ENCODE measurements at places on chromosomes 16 and 17.

GRCh38 chr16:57379579-57379978 lies 7.3 kb downstream of the CX3CL1 start:
- DNase-seq, result no peak

DNA sequence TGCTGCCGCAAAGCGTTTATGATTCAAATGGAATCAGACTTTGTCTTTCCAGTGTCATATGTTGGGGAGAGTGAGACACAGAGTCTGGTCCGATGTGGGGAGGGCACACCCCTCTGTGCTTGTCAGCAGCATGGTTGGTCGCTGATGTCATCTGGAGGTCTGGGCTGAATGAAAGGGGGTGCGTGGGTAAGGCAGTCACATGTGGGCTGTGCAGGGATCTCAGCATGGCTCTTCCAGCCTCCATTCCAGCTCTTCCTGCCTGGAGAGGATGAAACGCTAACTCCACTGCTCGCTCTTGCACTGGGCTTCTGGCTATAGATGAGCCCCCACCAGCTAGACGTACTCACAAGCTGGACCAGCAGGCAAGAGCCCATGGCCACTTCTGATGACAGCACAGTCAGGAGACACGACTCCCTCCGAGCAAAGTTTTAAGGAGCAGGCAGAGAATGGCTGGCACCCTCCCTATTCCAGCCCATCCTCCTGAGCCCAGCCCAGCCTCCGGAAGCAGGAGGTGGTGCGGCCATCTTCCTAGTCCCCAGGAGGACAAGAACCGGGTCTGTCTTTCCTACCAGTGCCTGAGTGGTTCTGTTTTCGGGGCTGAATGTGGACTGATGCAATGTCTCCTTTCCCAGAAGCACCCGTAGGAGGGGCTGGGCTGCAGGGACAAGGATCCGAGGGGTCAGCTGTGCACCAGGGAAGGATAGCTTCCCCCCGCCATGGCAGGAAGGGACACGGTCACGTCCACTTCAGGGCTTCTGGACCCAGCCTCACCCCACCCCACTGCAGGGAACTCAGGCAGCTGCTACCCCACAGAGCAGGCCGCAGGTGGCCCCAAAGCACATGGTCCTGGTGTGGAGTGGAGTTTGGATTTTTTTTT lies 41.5 kb upstream of the CBFA2T3 start:
- DNase-seq, result no peak

- no peak for DNase-seq
Measured at GRCh38 chr16:56438038-56438437, 12.7 kb upstream of the AMFR start.

- DNase-seq, result no peak
Measured at GRCh38 chr17:79097226-79098055, 22.8 kb downstream of the ENGASE start.

DNA sequence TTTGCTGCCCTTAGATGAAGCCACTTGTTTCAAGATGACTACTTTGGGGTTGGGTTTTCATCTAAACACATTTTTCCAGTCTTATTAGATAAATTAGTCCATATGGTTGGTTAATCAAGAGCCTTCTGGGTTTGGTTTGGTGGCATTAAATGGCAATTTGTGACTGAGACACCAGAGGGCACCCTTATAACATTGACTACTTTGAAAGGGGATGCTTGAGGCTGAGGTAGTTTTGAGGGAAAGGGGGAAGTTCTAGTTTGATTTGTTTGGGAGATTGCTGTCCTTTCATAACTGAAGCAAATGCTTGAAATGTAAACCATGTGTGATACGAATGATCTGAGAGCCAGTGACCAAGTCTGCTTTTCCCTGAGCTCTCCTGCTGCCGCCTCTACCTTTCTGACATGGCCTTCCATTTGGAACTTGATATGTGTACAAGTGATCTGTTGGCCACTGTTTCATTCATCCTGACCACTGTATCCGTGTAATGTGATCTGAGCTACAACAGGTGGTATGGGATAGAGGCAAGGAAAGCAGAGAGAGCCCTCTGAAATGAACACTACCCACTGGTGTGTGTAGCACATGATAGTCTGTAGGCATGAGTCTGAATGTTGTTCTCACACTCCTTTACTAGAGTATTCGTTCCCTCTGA lies 5.8 kb upstream of the RARA start:
- no peak for DNase-seq

DNA sequence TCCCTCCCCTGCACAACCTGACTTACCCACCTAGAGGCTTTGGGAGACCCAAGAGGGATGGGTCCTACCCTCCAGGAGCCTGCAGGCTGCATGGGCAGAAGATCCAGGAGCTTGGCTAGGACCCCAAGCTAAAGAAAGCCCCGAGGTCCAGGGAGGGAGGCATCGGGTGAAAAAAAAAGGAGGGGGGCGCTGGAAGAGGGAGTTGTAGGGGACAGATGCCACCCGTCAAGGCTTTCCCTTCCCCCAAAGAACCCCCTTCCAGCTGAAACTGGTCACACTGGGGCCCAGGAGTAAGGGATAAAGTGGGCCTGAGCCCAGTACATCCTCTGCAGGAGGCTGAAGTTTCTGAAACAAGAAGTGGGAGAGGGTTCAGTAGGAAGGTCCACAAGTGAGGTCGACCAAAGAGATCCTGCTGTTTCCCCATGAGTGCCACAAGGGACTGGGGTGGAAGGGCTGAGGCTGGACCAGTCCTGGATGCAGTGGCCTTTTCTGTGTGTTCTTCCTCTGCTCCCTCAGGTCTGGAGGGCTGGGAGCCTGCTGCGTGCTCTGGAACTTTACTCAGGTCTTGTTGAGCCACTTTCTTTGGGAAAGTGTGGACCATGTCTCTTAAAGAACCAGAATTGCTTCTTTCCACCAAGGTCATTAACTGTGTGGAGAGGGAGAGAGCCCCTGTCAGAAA lies 14.2 kb upstream of the CBFB start:
- DNase-seq, result no peak

DNA sequence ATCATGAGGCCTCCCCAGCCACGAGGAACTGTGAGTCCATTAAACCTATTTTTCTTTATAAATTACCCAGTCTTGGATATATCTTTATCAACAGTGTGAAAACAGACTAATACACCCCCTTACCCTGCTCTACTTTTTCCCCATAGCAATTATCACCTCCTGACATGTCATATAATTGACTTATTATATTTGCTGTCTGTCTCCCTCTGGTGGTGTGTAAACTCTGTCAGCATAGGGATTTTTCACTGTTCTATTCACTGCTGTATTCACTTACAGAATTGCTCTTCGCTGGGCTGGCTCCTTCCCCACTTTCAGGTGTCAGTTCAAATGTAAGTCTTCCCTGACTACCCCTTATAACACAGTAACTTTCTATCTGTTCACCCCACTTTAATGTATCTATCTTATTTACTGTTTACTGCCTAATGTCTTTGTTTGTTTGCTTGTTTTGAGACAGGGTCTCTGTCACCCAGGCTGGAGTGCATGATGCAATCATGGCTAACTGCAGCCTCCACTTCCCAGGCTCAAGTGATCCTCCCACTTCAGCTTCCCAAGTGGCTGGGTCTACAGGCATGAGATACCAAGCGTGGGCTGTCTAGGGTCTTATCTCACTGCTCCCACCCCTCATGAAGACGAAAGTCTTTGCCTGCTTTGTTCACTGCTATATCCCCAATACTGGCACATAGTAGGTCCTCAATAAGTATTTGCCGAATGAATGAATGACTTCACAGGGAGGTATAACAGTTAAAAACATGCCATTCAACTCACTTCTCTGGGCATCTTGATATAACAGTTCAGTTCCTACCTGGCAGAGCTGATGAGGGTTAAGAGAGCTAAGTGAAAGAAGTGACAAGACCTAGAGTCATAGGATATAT lies 52.4 kb upstream of the CDH3 start:
- DNase-seq, result no peak

GRCh38 chr16:28149011-28149888 lies 62.5 kb downstream of the XPO6 start:
- no peak for DNase-seq

GRCh38 chr16:84941921-84942320 lies 69.4 kb downstream of the ZDHHC7 start:
- DNase-seq, result no peak

- DNase-seq, result no peak
Measured at GRCh38 chr17:49292901-49293300, 62.3 kb upstream of the PHOSPHO1 start.

DNA sequence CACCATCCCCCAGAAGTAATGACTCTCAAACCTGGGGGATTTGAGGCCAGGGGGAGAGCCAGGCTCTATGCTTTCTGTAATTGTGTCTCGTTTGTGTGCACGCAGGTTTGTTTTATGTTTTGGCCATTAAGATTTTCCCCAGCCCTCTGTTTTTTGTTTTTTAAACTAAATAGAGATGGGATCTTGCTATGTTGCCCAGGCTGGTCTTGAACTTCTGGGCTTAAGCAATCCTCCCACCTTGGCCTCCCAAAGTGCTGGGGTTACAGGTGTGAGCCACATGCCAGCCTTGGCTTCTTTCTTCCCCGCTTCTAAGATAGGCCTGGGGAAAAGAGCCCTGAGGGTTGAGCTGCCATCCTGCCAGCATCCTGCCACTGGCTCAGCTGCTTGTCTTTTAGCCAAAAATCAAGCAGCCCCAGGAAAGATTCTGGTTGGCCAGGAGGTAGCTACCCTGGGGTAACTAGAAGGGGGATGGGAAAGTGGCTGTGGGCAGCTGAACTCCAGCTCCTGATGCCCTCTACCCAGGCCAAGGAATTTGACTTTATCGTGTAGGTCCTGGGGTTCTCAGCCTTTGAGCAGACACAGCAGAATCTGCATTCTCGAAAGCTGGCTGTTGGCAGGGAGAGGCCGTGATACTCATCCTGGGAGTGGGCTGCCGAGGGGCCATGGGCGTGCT lies 18.4 kb downstream of the KDM8 start:
- no peak for DNase-seq

- no peak for DNase-seq
Measured at GRCh38 chr16:79593074-79593531, 7.4 kb downstream of the MAF start.

DNA sequence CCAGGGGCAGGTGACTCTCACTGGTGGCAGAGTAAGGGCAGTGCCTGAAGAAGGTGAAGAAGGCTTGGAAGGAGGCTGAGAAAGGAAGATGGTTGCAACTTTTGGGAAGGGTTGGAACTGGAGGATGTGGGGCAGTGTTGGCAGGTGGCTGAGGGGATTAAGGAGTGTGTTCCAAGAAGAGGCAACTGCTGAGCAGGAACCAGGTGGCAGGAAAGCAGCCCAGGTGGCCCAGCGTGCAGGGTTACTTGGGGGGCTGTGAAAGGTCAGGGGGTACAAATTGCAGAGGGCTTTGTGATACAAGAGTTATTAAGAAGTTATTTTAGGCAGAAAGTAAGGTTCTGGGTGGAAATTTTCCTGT lies 28.6 kb downstream of the WSCD1 start:
- DNase-seq, result no peak

GRCh38 chr16:58882292-58882691 lies 148.2 kb upstream of the GOT2 start:
- DNase-seq, result no peak

GRCh38 chr17:77555741-77556291 lies 402.7 kb upstream of the TNRC6C start:
- peak; percentile 43 for DNase-seq

DNA sequence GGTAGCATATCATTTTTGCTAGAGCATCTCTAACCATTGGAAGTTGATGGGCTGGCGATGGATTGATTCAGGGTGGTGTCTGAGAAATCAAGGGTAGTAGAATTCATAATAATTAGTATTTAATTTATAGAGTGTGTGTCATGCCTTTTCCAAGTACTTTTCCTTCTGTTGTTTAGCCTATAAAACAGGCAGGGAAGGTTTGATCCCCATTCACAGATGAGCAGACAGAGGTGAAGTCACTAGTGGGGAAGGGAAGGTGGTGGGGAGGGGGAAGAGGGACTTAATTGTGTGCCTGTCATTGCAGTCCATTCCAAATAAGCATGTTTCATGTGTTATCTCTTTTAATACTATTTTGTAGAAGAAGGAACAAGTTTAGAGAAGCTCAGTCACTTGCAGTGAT lies 131.3 kb downstream of the MSI2 start:
- no peak for DNase-seq

GRCh38 chr16:72530434-72530833 lies 358.5 kb upstream of the PMFBP1 start:
- DNase-seq, result no peak

GRCh38 chr16:49834531-49835151 lies 21.3 kb downstream of the ZNF423 start:
- DNase-seq, result no peak

- DNase-seq, result no peak
Measured at GRCh38 chr17:60601447-60602384, 1.7 kb downstream of the PPM1D start.

DNA sequence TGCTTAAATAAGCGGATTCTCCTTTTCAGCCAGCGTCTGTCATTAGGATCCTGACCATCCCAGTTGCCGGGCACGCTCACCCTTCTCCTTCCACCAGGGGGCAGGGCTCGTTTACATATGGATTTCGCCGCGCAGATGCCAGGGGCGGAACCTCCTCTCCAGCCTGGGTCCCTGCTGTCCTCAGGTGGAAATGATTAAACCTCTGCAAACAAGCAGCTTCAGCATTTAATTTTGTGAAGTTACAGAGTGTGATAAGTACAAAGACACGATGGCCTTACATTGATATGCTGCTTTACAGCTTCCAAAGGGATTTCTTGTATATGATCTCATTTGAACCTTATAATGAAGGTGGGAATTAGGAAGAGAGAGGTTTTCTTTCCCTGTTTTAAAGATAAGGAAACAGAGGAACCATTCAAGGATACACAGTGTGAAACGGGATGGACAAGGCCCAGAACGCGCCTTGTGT lies 3.9 kb upstream of the KRT28 start:
- peak; percentile 49 for DNase-seq

Measured in NCI-H187 treated with DMSO at 0.1 percent for 48 hours (cell line).